Stimulated activated CD8-positive, alpha-beta memory T cell treated with anti-CD3 and anti-CD28 coated beads, Interleukin-7, amount 100 ng/mL, for 1 hour (primary cell): ENCODE measurements at places on chromosomes 2 and 18.
A peak's percentile ranks its signal among the peaks of the same experiment; 100 is the strongest.

DNA sequence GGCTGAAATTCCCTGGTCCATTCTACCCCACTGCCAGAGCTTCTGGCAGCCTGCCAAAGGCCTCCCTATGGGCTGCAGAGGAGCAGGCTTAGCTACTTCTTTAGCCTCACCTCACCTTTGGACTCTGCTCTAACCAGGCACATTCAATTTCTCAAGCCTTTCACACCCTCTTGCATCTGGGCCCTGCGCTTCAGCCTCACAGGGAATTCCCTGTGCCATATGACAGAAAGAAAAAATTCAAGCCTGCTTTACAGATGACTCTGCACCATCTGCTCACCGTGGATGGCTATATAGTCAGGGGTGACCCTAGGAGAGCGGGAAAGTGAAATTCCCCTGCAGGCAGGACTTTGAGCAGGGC is 62.5 kb downstream of the REEP1 start:
- no peak for DNase-seq

GRCh38 chr2:111715987-111716904 is 167.7 kb downstream of the ANAPC1 start:
- no peak for DNase-seq

DNA sequence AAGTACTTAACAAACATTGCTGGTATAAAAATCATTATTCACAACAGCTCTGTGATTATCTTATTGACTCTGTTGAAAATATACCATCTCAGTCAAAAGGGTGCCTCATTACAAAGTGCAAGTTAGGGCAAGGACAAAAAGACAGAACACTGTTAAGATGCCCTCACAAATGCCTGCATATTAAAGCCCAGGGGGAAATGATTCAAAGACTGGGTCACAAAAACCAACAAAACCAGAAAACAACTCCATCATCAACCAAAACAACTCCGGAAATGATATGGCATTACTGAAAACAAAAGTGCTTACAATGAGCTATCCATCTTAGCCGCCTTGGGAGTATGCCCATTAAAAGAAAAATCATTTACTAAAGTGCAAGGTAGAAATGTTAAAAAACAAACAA is 9.9 kb downstream of the PLA2R1 start:
- DNase-seq = no peak

DNA sequence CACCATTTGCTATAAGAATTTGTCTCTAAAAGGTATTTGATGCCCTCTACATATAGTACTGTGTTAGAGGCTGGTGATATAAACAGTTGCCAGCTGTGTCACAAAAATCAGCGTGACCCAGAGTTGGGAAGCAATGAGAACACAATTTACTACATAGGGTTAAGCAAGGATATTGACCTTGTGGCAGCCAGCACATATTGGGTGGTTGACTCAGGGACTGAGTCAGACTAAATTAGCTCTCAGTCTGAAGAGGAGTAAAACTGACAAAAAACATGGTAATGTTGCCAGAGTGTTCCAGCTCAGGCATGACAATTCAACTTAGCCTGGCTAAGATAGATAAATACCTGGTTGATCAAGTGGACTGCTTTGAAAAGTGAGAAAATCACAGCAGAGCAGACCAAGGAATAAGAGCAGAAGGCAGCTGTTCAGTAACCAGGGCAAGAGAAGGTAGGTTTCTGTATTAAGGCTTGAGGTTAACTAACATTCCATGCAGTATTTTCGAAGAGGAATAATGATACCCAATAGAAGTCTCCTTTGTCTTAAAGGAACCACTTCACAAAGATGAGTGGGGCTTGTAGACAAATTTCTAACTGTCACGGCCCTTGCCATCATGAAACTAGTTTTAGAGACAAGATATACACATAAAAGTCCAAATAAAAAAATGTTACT is 108.2 kb upstream of the ERBB4 start:
- no peak for DNase-seq

GRCh38 chr2:27735263-27735904 is 36.1 kb upstream of the MRPL33 start:
- peak; percentile 15 for DNase-seq

DNA sequence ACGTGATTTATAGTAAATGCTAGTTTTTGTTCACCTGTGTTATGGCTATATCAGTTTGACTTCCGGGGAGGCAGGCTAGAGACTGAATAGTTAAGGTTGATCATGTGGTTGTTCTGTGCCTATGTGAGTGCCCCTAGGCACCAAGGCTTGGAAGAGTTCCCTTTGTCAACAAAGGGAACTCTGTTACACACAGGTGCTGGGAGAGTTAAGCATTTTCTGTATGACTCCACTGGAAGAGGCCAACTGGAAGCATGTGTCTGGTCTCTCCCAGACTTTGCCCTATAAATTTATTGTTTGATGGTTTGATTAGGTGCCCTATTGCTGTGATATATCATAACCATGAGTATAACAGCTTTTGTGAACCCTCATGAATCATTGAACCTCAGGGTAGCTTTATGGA is 63.8 kb downstream of the ARL6IP6 start:
- no peak for DNase-seq

DNA sequence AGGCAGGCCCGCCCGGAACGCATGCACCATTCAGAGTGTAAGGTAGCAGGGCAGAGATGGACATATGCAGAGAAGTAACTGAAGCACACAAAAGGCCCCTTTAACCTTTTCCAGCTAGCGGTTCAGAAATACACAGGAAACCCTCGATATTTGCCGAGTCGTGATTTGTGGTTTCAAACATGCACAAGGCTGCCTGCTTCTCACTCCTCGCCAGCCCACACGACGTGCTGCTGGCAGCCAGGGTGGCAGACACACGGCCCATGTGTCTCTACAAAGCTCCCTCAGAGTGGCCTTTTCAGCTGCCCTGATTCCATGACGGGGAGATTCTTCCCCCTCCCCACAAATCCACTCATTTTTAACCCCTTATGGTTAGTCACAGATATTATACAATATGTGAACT is 23.6 kb downstream of the ZBTB7C start:
- no peak for DNase-seq

- DNase-seq = no peak
These were observed 258.3 kb upstream of the CXCR4 start for GRCh38 chr2:136376211-136376610.

GRCh38 chr2:204226305-204226880 is 289.8 kb downstream of the ICOS start:
- no peak for DNase-seq

- DNase-seq = no peak
These were observed 54.4 kb downstream of the FAM178B start for GRCh38 chr2:96931966-96932365.

- no peak for DNase-seq
These were observed 349.6 kb downstream of the ARL6IP6 start for GRCh38 chr2:153068052-153068451.

- DNase-seq = no peak
These were observed 25.8 kb downstream of the TTC21B start for GRCh38 chr2:165927774-165928173.

DNA sequence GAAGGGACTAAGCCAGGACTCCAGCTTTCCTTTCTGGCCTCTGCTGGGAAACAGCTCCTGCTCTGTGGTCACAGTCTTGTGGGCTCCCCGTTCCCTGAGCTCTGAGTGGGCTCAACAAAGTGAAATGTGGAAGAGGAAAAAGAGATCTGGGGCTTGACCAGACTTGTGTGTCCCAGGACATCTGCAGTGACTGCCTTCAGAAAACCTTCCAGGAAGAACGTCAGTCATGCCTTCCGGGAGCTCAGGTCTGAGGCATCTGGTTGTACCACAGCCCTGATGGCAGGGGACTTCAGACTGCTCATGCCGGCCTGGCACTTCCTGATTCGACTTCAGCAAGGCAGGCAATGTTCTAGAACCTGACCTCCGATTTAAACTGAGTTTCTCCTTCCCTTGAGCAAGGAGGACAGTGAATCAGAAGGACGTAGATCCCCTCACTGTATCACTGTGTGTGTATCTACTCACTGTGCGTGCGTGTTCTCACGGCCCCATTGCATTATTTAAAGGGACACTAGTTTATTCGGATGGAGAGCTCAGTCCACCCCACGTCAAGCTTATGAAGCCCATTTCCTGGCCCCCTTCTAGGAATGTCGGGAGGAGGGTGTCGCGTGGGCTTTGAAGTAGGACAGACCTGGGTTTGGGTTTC is 548 bp upstream of the FBLN7 start:
- DNase-seq = no peak

DNA sequence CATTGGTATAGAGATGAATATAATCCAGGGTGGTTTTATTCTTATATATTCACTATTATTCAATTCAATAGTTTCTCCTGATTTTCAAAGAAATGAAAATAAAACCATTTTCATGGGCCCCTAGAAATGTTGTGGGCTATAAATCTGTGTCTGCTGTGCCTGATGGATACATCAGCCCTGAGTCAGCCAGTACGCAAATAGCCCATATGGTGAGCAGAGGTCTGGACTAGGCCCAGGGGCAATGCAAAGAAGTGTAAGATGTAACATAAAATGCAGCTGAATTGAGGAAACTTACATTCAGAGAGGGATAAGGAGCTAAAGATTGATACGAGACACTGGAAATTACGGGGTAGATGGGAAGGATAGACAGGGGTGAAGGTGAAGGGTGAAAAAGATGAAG is 122.5 kb downstream of the MAIP1 start:
- DNase-seq = no peak
